ENCODE measurements at places on chromosomes 2 and 18.

DNA sequence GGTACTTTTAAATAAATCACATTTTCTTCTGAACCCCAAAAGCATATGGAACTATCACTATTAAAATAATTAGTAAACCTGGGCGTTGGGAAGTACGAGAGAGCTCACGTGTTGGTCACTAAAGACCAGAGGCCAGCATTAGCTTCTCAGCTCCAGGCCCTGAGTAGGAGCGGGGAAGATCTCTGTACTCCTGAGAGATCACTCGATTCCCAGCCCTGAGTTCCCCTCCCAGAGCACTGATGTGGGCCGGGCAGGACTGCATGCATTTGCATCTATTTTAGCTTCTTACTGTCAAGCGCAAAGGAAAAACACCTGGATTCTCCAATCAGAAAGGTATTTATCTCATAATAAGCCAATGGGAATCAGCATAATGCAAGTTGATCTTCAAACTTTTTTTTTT is 6.2 kb downstream of the PXDN start:
- DNase-seq: no peak

DNA sequence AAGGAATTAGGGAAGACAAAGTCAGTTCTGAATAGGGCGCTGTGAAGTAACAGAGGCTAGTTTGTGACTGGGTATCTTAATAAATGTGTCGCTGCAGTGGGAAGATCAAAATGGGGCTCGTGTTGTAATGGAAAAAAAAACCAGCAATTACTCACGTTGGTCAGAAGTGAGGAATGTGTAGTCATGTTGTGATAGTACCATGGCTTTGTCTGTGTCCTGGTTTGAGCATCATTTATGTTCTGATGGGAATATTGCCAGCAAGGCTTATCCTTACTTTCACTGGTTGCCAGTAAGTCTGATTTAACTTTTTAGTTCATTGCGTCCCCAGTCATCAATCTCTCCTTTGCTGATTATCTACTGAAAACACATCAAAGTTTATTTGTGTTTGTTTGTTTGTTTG is 467.6 kb downstream of the NYAP2 start:
- no peak for DNase-seq

DNA sequence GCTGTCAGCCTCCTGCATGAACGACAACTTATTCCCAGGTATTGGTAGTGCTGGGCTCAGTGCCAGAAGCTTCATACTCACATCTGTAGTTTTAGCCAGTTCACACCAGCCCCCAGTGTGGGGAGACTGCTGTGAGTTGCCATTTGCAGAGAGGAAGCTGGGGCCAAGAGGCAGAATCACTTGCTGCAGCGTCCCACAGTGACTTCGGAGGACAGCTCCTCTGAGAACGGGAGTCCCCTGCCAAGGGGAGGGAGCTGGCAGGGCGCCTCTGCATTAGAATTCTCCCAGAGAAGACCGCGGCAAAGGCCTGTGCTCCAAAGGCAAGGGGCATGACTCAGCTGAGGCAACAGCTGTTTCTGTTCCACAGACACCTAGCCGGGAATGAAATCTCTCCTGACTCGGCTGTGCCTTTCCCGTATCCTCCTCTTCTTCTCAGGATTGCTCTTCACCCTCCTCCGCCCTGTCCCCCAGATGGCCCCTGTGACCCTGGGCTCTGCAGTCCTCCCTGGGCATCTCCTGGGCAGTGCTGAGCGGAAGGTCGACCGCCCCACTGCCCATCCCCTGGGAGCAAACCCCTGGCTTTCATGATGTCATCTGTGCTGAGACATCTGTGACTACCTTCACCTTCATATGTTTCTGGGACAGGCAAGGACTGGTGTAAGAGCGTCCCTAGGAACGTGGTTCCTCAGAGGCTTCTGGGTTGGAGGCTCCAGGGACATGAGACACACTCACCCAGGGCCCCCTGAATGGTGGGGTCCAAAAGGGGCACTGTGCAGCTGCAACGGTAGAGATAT is 18.0 kb downstream of the MAL start:
- DNase-seq: no peak

DNA sequence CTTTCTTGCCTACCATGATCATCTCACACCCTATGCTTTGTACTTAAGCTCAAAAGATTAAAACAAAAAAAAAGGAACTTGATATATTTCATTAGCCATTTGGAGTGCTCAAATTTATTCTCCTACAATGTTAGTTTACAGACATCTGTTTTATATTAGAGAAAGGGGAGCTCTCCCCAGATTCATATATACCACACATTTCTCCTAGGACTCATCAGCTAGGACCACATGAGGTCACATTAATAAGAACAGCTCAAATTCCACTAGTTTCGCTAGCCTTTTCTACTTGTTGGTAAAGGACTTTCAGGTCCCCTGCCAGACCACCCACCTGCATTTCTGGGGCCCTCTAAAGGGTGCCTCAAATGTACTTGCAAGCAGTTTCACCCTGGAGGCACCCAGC is 151.2 kb upstream of the MMADHC start:
- no peak for DNase-seq

- no peak for DNase-seq
These were observed 12.0 kb upstream of the NTSR2 start for GRCh38 chr2:11681722-11682589.

DNA sequence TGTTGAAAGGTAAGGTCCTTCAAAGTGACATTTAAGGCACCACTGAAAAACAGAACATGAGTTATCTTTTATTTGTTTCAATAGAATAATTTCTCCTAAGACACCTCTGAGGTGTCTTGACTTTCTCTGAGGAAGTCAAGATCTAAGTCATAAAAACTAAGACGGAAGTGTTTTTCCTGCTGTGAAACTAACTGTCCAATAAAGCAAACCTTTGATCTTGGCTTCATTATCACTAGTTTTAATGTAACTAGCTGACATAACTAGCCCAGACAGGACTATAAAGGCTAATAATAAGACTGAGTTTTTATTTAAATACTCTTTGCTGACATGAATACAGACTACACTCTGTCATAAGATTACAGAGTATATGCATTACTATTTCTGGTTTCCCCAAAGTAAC is 36.6 kb downstream of the INO80D start:
- DNase-seq: no peak

DNA sequence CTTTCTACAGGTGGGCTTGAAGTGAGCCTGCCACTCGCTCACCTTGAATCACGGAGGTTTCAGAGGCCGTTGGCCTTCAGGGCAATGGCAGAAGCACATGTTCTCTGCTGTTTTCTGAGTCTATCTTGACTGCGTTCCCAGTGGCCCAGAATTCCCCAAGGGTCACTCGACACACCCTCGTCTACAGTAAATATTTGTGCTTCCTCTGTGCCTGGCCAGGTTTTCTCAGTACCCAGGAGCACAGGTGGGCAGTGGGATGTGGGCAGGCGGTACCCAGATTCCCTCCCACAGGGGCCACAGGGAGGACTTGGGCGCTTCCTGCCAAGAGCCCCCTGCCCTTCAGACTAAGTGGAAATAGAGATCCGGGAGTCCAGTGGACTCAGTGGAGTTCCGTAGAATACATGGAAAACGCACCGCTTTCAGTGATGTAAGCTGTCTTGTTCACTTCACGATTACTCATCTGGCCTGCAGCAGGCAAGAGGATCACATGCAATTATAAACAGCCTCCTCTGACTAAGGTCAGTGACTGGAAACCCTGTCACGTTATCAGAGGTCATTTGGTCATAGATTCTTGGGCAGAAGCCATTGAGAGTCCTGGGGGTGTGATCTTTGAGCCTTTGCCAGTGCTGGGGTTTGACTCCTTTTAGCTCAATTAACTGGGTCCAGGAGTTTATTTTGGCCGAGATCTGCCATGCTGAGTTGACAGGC is 179.8 kb downstream of the NEDD4L start:
- DNase-seq: no peak

DNA sequence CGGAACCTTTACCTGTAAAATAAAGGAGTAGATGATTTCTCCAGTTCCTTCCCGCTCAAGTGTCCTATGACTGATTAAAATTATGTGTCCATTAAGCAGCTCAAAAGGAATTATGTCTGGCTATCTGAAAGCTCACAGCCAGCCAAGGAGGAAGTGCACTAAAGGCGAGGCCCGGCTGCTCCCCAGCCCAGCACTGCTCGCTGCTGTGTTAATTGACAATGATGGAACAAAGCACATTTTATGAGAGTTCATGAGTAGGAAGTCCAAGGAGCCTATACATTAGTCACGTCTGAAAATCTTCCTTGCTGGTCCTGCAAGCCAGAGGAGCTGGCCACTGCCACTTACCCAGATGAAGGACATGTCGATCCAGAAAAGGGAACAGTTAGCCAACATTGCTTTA is 14.3 kb downstream of the TTC32 start:
- DNase-seq: no peak

GRCh38 chr18:48889115-48889941 is 61.4 kb downstream of the SMAD7 start:
- DNase-seq: no peak

GRCh38 chr18:49980896-49981295 is 167.6 kb upstream of the ACAA2 start:
- no peak for DNase-seq

DNA sequence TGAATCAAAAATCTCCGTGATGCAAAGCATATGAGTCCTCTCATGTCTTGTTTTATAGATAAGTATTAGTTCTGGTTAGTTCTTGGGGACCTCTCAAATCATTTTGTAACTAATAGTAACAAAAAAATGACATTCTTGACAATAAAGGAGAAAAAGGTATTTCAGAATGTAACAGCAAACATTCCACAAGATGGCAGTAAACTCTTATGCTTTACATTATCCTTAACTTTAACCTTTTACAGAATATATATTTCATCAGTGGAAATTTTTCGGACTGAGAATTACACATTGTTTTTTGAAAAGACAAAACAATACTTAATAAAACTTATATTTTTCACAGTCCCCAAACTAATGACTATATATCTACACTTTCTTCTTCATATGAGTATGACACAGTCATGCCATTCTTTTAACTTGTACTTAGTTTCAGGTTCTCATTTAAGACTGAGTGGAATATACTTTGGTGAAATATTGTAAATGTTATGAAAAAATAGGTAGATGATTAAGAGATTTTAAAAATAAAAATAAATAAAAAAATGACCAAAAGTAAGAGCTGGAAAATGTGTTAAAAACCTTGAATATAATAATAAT is 142.9 kb upstream of the NXPH2 start:
- no peak for DNase-seq

- no peak for DNase-seq
These were observed 41.0 kb downstream of the MYO3B start for GRCh38 chr2:170218931-170219330.

DNA sequence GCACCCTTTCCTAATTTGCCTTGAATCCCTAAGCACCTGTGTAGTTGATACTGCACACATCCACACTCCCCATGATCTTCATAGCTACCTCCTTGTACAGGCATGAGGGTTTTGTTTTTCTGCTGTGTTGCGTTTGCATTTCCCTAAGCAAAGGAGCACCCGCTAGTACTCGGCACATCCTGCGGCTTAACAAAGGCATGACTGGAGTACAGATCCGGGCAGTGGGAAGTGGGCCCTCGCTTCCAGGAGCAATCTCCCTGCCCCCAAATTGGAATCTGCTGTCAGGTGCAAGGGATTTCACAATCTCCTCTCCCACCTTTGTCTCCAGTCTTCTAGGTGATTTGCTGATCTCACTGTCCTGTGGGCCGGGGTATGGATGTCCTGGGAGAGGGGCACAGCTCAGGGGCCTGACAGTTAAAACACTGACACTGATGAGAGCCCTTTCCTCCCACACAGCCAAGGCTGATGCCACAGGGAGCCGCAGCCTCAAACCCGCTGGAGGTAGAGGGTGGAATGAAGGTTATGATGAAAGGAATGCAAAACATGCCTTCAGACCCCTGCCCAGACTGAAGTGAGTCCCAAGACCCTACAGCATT is 98.7 kb upstream of the THOC1 start:
- no peak for DNase-seq

DNA sequence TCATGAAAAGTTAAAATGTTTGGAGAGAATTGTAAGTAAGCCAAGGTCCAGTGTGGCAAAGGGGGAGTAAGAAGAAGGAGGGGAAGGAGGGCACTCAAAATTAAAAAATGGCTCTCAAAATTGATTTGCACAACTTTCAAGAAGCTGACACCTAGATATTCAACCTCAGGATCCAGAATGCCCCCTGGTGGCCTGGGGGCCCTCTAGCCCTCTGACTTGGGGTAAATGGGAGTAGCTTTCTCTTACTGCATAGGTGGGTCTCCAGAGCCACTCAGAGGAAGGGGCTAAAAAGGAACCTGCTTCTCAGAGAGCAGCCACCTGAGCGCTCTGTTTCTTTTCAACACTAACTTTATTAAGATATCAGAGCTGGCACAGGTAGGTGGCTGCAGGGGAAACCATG is 968.5 kb downstream of the BCL11A start:
- DNase-seq: no peak

DNA sequence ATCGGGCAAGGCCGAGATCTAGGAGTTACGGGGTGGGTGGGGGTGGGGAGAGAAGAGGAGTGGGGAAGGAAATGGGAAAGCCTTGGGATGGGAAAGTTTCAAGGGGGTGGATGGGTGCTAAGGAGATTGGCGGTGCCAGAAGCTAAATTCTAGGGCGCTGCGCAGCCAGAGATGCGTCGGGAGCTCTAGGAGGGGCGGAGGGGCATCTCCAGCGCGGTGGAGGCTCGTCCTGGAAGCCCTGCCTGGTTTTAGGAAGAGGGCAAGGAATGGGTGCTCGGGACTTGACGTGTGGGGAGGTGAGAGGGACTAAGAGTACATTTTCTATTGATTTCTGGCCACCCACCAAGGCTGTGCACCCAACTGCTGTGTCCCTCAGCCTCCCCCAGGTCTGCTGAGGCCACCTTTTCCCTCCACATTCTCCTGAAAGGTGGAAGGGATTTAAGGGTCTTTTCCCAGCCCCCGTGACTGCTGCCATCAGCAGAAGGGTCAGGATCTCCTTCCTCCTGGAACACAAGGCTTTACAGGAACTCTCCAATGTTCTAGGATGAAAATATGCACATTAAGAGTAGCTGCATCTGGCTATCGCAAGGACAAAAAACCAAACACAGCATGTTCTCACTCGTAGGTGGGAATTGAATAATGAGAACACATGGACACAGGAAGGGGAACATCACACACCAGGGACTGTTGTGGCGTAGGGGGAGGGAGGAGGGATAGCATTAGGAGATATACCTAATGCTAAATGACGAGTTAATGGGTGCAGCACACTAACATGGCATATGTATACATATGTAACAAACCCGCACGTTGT is 1.4 kb downstream of the C2orf72 start:
- DNase-seq: no peak

- DNase-seq: no peak
These were observed 89.6 kb upstream of the PMAIP1 start for GRCh38 chr18:59810183-59810582.

GRCh38 chr2:134396493-134396892 is 142.6 kb downstream of the MGAT5 start:
- DNase-seq: no peak

- DNase-seq: no peak
These were observed 468 bp downstream of the PIKFYVE start for GRCh38 chr2:208266553-208266893.

GRCh38 chr18:25896956-25897355 is 193.5 kb downstream of the SS18 start:
- no peak for DNase-seq

GRCh38 chr2:213238753-213239495 is 45.3 kb upstream of the SPAG16 start:
- no peak for DNase-seq

DNA sequence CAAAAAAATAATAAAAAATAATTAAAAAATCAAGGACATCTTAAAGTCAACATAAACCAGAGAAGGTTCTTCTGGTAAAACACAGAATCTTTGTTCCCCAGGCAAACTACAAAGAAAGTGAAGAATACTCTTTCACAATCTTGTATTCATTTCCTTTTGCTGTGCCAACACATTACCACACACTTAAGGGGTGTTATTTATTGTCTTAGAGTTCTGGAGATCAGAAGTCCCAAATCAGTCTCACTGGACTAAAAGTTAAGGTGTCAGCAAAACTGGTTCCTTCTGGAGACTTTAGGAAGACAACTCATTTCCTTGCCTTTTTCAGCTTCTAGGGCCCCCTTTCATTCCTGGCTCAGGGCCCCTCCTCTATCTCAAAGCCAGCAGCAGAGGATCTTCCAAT is 12.2 kb upstream of the CAB39 start:
- DNase-seq: no peak
